Activated CD4-positive, CD25-positive, alpha-beta regulatory T cell (primary cell): ENCODE measurements at places on chromosomes 7 and 10.

- DNase-seq: no peak
These were observed 251.4 kb upstream of the SEMA3C start for GRCh38 chr7:81170291-81170690.

- no peak for DNase-seq
These were observed 162.2 kb downstream of the SFMBT2 start for GRCh38 chr10:7248585-7249164.

GRCh38 chr7:148964483-148965267, 63.6 kb downstream of the PDIA4 start:
- DNase-seq: no peak

- DNase-seq: no peak
These were observed at the start of gene AS3MT for GRCh38 chr10:102869258-102870198. TSS of gene AS3MT (plus strand) at chr10:102869470. CDS start at chr10:102869593, 123 bp downstream.

DNA sequence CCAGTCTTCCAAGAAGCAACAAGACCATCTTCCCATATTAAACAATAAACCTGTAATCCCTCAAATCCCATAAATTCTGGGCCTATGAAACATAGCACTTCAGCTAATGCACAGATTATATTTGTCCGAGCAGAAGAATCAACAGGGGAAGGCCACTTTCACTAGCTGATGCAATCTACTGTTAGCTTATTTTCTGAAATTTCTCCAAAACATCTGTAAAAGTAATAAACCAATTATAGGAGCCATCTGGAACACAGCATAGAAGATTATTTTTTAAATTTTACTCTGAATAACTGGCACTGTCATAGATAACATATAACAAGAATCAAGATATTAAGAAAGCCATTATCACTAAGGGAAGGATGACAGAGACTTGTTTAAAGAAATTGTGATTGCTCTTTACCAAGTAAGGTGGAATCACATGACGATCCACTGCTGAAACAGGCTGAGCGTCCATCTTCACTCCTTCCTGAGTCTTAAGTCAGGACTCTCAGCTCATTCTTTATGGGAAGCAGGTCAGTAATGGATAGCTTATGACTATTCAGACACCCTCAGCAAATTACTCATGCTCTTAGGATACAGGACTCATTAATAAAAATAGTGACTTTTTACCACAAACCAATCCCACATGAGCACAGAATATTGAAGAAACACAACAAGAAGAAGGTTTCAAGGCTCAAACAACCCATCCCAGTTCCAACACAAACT, 719.5 kb downstream of the XPNPEP1 start:
- no peak for DNase-seq
